Activated CD4-positive, alpha-beta T cell treated with anti-CD3 and anti-CD28 coated beads, Interleukin-2, amount 50 U/mL, for 24 hours (primary cell): ENCODE measurements at places on chromosomes 7 and 10.

DNA sequence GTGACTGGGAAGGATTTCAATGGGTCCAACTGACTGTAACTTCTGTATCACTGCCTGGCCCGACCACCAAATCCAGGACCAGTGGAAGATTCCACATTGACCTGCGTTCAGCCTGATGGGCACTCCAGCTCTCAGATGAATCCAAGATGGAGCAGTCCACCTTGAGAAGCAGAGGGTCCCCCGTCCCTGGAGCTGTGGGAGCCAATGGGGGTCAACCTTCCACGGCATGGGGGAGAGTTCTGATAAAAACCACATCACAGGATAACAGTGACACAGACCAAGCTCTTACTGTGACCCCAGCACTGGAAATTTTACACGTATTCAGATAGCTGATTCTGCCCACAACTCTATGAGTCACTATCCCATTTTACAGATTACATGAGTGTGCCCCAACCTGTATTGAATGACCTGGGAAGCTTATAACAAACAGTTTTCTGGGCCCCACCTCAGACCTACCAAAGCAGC, 11.2 kb downstream of the ZCCHC24 start:
- no peak for DNase-seq

DNA sequence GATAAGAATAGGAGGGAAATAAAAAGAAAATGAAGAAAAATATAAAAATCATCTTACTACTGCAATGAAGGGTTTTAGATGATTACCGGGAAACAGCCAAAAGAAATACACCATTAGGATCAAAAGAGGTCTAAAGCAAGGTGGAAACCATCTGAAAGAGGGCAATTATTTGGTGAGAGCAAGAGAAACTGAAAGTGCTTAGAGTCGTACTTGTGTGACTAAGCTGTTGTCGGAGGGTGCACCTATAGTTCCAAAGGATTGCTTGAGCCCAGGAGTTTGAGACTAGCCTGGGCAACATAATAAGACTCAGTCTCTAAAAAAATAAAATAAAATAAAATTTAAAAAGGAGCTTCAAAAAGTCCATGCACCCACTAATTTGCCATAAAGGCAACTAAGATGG, 169.5 kb downstream of the DKK1 start:
- DNase-seq: no peak

GRCh38 chr7:31747553-31747952, 60.5 kb downstream of the PPP1R17 start:
- DNase-seq: no peak

- DNase-seq: no peak
Measured at GRCh38 chr7:118183428-118183785, 557 bp upstream of the LSM8 start.

GRCh38 chr7:123070702-123071286, 75.3 kb upstream of the TAS2R16 start:
- no peak for DNase-seq

GRCh38 chr10:35487336-35488034, 117.7 kb upstream of the GJD4 start:
- no peak for DNase-seq

GRCh38 chr7:78448911-78449310, 650.3 kb downstream of the PHTF2 start:
- DNase-seq: no peak

DNA sequence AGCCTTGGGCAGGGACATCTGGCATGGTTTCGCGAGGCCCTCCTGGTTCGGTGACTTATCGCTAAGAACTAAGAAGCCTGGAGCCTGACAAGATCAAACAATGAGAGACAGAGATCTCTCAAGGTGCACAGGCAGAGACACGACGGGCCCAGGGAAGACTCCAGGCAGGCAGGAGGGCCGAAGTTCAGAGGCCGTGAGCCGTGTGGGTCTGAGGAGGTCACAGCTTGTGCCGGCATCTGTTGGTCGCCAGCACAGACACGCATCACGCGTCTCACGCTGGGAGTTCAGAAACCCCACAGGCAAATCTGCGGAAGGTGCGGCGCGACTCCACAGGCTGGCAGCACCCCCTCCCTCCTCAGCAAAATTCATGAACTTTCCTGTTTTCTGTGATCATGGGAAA, 314.0 kb downstream of the DNAJB6 start:
- DNase-seq: no peak

- DNase-seq: no peak
Measured at GRCh38 chr7:78953090-78953489, 500.4 kb downstream of the MAGI2 start.

GRCh38 chr10:124075231-124075955, 18.0 kb downstream of the CHST15 start:
- DNase-seq: no peak

DNA sequence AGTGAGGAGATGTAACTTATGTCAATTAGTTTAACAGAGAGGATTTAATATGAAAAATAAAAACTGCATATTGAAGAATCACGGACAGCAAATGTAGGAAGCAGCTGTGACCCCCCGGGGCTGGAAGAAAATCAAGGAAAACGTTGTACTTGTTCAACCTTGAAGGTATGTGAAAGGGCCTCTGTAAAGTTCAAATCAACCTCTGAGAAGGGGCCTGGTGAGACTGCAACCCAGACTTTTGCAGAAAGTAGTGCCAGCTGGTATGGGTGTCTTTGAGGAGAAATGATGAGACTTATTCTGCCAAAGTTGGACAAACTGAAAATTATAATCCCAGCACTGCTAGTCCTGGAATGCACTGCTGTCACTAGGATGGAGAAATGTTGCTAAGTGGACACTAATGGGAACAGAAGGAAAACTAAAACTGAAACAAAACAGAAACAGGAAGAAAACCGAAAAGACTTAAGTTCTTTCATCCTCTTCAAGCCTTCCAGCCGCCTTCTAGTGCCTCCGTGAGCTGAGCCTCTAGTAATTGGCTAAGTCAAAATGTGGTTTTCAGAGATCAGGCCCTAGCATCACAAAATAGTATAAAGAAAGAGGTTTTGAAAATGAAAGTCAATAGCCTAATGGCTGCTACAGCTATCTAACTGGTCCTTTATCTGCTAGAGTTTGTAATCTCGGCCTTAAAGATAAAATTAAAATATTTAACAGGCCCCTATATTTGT, 253.7 kb upstream of the SORCS1 start:
- no peak for DNase-seq

GRCh38 chr10:77256346-77256745, 381.3 kb downstream of the KCNMA1 start:
- DNase-seq: no peak

DNA sequence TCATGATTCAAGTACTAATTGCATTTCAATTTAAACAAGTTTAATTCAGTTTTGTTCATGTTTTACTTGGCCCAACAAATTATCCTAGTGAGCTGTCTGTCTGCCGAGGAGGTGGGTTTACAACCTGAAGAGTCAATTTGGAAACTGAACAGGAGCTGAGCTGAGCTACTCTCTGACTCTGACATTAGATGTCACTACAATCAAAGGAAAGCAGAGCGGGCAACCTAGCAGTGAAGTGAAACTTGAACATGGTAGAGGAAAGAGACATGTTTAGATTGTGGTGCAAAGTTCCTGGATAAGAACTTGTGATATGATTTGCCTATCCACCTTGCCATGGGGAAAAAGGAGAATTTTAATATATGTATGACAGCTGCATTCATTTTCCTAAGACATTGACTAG, 9.6 kb upstream of the AGR3 start:
- DNase-seq: no peak

DNA sequence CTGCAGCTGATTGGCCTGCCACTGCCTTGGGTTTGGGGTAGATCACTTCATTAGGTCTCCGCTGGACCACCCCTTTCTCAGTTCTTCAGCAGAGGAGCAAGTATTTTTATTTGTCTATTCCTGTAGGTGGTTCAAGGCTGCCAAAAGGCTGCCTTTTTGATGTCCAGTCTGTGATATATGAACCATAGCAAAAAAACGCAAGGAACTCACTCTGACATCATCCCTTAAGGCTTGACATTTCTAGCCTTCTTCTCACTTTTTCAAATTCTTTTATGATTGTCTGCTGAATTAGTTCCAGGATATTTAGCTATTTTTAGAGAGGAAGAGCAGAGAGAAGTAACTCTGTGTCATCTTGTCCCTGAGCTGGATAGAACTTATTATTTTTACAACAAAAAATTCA, 269.2 kb downstream of the BAMBI start:
- DNase-seq: no peak

- no peak for DNase-seq
Measured at GRCh38 chr10:124377101-124377500, 41.6 kb downstream of the OAT start.

DNA sequence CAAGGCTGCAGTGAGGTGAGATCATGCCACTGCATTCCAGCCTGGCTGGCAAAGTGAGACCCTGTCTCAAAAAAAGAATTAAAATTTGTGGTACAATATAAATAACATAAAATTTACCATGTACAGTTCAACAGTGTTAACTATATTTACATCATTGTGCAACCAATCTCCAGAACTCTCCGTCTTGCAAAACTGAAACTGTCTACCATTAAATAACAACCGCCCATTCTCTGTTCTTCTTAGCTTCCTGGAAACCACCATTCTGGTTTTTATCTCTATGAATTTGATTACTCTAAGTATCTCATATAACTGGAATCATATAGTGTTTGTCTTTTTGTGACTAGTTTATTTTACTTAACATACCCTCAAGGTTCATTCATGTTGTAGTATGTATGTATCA, 167.6 kb downstream of the AUTS2 start:
- DNase-seq: no peak
